ENCODE measurements at places on chromosomes 2 and 18.

- DNase-seq = no peak
Measured at GRCh38 chr2:164164602-164165001, 428.8 kb upstream of the FIGN start.

DNA sequence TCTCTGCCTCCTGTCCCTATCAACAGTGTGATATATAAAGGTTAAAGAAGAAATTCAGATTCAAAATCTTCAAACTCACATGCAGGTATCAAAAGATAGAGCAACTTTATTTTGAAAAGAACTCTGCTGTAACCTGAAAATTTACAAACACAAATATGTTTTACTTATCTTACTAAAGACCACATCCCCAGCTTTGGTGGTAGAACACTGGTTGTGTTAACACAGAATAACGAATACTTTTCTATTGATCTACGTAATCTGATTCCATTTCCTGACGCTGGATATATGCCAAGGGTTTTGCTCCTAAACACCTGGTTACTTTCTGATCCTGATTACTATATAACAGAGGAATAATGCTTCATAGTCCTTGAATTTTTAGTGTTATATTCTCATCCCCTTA, 23.1 kb upstream of the SLC39A10 start:
- no peak for DNase-seq

DNA sequence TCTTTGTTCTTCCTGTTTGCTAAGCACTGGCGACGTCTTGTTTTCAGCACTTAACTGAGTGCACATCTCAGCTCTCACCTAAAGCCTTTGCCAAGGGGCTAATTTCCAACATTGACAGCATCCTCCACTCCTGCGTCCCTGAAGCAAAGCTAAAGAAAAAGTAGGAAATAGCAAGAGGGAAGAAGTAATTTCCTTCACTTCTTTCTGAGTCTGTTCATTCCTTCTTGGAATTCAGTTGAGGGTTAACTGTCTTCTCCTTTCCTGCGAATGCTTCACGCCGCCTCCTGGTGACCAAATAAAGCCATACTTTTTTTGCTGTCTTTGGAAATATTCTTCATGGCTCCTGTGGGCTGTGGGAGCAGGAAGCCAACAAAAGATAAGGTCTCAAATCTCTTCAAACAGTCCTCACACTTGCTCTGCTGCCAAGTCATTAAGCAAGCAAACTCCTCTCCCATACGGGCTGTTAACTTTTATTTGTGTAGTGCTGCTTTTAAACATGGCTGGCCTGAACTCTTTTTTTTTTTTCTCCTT, 100.9 kb downstream of the DPP10 start:
- DNase-seq = no peak

DNA sequence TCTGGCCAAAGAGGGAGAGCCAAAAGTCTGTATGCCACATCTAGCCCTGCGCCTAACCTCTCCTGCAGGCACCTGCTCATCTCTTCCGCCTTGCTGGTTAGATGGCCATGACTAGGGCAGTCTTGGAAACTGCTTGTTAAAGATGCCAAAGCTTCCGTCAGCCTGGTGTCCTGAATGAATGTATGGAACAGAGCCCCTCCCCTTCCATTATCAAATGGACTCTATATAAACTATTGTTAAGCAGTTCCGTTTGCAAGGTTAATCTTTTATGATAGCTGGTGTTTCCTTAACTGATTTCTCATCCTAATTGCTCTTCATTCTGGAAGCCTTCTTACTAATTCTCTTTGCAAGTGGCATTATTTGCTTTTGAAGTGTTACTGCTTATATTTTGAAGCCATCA, 87.1 kb downstream of the ATP9B start:
- DNase-seq = no peak

DNA sequence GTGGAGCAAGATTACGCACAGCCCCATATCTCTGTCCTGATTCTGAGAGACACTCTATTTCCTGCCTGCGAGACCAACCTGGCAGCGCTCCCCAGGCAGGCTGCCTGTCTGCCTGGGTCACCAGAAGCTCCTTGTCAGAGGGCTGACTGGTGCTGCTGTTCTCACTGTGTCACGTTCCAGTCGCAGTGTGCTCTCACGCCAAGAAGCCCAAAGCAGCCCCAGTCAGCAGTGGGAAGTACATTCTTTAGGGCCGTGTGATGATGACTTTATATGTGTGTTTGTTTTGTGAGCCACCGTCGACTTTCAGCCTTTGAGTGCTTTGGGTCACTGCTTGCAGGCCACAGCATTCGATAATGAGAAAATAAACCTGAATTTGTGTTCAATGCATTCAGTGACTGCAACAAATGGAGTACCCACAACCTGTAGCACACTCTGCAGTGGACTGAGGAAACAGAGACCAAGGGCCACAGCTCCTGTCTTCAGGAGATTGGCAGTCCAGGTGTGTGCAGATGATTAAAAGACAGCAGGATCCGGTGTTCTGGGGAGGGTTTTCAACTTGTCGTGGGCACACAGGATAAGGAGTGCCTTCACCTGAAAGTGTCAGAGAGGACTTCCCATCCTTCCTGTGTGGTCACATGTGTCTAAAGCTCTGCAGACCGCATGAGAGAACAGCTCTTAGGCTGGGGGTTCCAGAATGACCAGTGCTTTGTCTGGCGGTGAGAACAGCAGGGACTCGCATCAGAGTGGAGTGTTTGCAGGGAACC, 4.8 kb downstream of the TNFRSF11A start:
- DNase-seq = no peak

- DNase-seq = no peak
Measured at GRCh38 chr2:14047491-14047890, 585.0 kb upstream of the LRATD1 start.

DNA sequence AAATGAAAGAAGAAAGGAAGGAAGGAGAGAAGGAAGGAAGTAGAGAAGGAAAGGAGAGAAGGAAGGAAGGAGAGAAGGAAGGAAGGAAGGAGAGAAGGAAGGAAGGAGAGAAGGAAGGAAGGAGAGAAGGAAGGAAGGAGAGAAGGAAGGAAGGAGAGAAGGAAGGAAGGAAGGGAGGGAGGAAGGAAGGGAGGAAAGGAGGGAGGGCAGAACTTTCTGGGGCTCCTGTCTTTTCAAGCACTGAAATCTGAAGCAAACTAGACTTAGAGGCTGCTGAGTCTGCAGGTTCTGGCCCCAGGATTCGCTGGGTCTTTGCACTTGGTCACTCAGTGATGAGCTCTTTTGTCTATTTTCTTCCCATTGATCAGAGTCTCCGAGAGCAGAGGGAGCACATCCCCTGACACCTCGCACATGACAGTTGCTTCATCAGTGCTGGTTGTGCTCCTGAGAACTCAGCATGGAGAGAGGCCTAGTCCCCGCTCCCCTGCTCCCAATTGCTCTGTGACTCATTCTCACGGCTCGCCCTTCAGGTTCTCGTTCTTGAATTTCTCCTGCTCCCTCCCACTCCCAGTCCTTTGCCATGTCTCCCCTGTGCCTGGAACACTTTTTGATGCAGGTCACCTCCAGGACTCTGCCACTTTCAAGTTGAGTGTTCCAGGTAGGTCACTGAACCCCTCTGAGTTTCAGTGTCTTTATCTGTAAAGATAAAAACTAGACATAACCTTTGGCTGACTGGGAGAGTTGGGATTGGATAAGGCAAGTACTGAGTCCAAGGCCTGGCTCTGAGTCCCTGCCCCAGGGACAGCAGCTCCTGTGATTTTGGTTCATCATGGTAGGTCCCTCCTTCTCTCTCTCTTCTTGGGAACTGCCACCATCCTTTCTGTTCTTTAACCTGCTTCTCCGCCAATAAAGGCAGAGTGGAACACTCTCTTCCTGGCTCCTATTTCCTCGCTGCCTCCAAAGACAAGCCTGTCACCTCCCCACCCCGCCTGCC, 55.2 kb downstream of the TNP1 start:
- no peak for DNase-seq

- DNase-seq = peak; percentile 19
Measured at GRCh38 chr2:233476651-233477547, 89.7 kb downstream of the USP40 start.

- DNase-seq = peak; percentile 66
Measured at GRCh38 chr2:231222318-231223000, 24.0 kb downstream of the ARMC9 start.

GRCh38 chr2:19847486-19847885, 54.3 kb downstream of the TTC32 start:
- no peak for DNase-seq

DNA sequence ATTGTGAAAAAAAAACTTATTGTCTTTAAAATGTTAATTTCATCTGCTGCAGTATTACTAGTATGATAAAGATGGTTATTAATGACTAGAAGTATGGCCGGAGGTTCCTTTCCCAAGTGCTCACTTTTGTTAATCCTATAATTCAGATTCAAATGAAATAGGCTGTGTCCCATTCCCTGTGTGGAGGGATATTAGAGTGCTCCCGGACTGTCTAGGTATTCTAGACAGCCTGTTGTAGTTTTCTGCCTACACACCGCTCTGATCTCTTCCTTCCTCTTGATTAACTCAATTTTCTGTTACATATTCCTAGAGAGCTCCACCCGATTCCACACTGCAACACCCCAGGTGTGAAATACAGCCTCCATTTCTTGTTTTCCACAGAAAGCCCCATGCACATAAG, 15.4 kb upstream of the DSC3 start:
- DNase-seq = no peak

- DNase-seq = no peak
Measured at GRCh38 chr2:113851640-113852039, 38.2 kb upstream of the ACTR3 start.

- DNase-seq = no peak
Measured at GRCh38 chr2:241967467-241968144, 98.1 kb downstream of the RTP5 start.

DNA sequence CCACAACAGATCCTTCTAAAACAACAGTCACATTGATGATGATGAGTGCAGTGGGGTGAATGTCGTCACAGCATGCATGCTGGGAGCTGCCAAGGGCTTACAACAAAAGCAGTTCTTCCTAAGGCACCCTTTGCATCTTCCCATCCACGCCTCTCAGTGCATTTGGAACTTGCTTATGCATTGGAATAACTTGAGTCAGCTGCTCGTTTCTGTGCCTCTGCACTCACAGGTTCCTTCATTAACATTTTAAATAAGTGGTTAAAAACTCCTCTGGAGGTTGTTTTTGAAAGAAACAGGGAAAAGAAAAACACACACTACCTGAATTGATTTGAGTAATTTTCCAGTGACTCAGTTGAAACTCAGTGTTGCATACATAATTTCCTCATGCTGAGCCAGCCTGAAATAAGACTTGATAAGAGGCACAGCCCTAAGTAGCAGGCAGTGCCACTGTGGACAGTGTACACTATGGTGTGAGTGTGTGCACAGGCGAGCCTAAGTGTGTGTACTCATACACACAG, 46.8 kb upstream of the TRIM43B start:
- no peak for DNase-seq

- DNase-seq = no peak
Measured at GRCh38 chr2:12469141-12469561, 247.6 kb upstream of the TRIB2 start.

- no peak for DNase-seq
Measured at GRCh38 chr2:11566383-11566782, 32.5 kb downstream of the GREB1 start.

DNA sequence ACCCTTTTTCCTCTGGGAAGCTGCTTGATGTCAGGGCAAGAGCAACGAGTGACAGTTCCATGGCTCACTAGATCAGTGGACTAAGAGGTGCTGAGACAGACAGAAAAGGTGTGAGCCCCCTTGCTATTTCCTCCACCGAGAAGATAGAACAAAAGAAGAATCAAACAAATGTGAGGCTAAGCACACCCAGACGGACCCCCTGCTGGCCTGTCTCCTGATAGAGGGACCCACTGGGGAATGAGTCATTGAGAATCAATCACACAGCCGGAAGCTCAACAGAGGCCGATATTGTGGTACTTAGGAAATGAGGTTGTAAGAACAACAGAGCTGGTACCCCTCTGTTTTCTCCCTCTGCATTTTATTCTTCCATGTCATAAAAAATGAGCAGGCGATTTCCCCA, 89.8 kb upstream of the TEX51 start:
- DNase-seq = no peak

DNA sequence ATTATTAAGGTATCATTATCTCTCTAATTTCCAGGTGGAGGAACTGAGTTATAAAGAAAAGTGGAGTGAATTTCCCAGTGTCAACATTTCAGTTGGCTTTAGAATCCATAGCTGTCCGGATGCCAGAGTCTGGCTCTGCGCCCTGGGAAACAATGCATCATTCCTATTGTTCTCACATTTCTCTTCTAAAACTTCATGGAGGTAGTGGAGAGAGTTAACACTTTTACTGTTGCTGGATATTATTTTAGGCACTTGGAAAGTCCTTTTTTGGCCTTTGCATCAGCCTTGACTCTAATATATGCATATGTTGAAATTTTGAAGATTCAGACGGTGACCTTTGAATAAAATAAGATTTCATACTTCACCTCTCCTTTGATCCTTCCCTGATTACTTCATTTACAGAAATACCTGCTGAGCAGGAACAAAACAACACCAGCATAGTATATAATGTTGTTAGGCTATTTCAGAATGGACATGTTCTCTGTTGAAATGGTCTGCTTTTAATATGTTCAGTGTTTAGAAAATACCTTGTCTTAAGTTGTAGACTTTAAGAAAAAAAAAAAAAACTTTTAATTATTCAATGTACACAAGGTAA, 148.8 kb downstream of the EPHA4 start:
- DNase-seq = no peak

- DNase-seq = peak; percentile 18
Measured at GRCh38 chr18:22983175-22983574, 50.0 kb downstream of the RBBP8 start.

DNA sequence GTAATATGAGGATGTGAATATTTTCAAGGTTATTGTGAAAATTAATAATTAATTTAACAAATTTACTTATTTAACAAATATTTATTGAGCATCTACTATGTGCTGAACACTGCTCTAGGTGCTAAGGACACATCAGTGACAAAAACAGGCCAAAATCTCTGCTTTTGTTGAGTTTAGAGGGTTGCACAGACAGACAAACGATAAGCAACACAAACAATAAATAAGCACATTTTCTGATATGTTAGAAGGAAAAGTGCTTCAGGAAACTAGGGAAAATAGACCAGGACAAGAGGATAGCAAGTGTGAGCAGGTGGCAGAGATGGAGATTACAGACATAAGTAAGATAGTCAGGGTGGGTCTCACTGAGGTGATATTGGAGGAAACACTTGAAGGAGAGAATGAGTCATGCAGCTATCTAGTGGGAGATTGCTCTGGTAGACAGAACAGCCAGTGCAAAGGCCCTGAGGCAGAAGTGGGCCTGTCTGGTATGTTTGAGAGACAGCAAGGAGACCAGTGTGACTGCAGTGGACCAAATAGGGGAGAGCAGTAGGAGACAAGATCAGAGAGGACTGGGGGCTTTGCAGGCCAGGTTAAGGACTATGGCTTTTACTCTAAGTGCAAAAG, 38.3 kb downstream of the SFXN5 start:
- DNase-seq = no peak

GRCh38 chr2:121902616-121903015, 147.2 kb downstream of the TSN start:
- DNase-seq = no peak

- DNase-seq = no peak
Measured at GRCh38 chr18:58593938-58594337, 35.0 kb downstream of the ALPK2 start.

GRCh38 chr2:203376173-203376572, 48.0 kb downstream of the ABI2 start:
- no peak for DNase-seq

All from GM20000 (cell line).